ENCODE measurements at places on chromosomes 16 and 17.

DNA sequence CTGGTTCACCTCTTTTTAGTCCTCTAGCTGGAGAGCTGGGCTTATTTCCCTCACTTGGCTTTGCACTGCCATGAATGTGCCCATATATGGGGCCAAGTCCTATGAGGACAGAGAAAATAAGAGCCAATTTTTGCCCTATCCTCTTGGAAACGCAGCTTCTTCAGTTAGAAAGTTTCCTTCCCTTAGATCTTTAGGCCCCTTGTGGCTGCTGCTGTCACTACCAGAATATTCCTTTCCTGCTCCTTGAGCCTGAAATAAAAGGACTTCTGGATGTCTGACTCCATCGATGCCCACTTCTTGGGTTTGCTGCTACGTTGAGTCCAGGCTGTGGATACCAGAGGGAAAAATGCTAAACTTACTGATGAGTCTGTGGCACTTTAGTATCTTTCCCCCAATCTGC lies 487.1 kb downstream of the GRIN2A start:
- DNase-seq, result no peak

DNA sequence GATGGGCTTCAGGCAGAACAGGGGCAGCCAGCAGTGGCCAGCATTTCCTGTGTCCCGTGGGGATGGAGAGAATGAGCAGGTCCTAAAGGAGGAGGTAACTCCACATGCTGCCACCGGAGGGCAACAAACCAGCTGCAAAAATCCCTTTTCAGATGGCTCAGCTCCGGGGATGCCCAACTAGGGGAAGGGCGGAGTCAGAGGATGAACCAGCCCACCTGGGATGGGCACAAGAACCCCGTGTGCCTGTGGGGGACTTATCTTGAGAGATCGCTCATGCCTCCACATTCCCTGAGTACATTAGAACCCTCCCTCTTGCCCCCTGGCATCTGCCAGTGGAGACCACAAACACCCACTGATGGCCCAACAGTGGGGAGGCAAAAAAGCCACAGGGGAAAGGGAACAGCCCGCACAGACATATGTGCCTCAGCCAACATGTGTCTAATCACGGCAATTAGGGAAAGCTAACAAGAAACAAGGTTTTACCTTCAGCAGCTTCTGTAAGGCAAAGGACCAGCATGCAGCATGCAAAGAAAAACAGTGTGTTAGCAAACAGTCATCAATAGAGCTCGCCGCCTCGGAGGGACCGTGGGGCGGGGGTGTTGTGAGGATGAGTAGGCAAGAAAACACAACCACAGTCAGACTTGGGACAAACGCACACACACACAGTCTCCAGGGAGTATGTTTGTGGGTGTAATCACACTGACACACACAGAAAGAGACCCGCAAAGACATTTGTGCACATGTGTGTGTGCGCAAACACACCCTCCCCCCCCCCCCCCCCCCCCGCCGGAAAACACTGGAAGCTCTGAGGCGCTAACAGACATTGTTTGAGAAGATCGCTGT lies 64.0 kb downstream of the MYO18A start:
- no peak for DNase-seq

DNA sequence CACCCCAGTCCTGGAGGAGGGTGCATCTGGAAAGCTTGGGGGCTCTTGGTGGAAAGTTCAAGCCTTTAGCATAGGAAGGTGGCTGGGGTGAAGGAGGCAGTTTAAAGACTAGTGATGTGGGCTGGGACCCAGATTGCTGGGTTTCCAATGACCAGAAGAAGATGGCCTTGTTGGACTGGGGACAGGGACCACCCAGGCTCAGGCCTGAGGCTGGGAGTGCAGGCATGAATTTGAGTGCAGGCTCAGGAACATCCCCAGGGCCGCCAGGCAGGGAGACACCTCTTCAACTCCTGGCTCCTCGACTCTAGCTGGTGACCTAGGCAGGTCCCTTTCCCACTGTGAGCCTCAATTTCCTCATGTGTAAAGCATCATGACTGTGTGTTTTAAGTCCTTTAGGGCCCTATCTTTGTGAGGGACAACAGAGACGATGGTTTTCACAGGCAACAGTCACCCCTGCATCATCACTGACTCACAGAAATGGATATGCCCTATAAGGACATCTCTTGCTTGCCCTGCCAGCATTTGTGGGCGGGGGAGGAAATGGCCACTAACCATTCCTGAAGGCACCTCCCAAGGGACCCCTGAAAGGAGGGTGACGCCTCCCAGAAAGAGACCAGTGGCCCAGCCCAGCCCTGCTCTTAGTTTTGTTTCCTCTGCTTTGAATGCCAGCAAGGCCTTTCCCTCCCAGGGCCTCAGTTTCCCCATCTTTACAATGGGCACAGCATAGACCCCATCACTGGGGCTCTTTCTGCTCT lies 11.1 kb downstream of the NLRC5 start:
- DNase-seq, result no peak

- DNase-seq, result peak; percentile 92
Observed at GRCh38 chr17:27892866-27893769, at the start of gene LYRM9. TSS of gene LYRM9 (minus strand) at chr17:27893365. CDS start at chr17:27882694, 10,671 bp downstream.

DNA sequence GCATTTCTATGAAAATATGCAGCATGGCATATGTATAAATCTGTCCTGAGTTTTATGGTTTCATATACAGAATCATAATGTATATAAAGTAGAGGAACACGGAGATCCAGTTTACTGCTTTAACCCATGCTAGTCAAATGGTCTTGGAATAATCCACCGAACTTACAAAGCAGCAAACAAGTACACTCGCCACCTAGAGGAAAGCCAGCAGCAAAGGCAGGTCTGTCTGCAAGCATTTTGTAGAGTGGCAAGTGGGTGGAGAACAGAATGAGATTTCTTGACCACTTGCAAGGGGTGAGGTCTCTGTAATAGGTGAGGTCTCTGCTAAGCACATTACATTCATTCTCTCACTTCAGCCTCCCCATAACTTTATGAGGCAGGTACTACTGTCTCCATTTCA lies 308.3 kb downstream of the CA10 start:
- DNase-seq, result no peak

GRCh38 chr16:67027046-67027445 lies 1.9 kb upstream of the CBFB start:
- DNase-seq, result no peak

GRCh38 chr17:44110823-44111633 lies 12.4 kb downstream of the HDAC5 start:
- DNase-seq, result peak; percentile 99

DNA sequence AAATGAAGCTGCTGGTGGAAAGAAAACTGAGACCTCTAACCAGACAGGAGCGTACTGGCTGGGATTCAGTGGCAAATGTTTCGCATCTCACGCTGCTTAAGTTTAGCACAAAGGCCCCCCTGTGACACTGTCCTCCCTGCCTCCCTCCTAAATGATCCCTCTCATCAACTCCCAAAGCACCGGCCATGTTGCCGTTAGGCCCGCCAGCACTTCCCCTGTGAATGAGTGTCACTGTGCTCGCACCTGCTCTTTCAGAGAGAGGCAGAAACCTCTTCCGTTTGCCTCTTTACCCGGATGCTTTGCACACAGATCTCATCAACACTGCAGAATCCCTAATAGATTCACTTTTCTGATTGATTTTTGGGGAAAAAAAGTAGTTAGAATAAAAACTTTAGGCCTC lies 26.5 kb downstream of the MBTPS1 start:
- no peak for DNase-seq

- DNase-seq, result no peak
Observed at GRCh38 chr16:31460582-31461002, 1.3 kb downstream of the ARMC5 start.
